ENCODE measurements at places on chromosomes 1 and 21. TPM values are rescaled to one million over a fixed set of nuclear protein-coding genes. Genes with fewer than 3 reads are reported as not detected.

RGL1 gene
- total RNA-seq = 3.3 TPM

PDPN gene
- total RNA-seq = not detected

LDLRAD1 gene
- not detected for total RNA-seq

IFI44L gene
- total RNA-seq = 2.3 TPM

STRIP1 gene
- total RNA-seq = 35.1 TPM

TMPRSS15 gene
- not detected for total RNA-seq

C4BPA gene
- total RNA-seq = not detected

FMOD gene
- total RNA-seq = 0.51 TPM

DNA sequence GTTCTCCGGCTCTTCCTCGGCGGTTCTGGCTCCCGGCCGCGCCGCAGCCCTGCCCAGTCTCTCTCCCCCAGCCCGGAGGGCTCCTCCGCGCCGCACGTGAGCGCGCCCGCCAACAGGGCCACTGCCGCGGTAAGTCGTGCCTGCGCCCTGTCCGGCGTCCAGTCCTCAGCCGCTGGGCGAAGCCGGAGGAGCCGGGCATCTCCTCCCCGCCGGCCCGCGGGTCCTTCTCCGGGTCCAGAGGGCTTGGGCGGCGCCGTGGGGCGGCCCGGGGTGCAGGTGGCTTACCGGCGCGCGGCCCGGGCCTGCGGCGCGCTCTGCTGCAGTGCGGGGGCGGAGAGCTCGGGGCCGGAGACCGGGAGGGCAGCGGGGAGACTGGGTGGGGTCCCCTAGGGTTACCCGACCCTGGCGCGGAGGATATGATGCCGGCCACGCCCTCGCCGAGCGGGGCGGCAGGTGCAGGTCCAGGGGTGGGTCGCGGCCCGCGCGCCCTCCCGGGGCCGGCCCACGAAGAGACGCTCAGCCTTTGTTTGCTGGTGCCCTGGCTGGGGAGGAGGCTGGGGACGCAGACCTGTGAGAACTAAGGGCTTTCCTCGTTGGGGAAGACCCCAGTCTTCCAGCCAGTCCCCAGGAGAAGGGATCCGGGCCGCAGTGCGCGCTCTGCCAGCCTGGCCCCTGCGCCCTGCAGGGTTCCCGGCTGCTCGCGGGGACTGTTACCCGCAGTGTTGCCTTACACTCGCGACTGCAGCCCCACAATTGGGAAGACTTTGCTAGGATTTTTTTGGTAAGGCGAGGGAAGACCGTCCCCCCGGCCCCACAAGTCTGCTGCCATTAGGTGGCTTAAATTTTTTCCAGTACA is at the start of gene DOP1B:
DOP1B (plus strand) TSS at position 10 of the 856 bp plus-strand sequence. CDS start 7,910 bp downstream, outside the sequence.
- DNase-seq = peak; percentile 63

DNA sequence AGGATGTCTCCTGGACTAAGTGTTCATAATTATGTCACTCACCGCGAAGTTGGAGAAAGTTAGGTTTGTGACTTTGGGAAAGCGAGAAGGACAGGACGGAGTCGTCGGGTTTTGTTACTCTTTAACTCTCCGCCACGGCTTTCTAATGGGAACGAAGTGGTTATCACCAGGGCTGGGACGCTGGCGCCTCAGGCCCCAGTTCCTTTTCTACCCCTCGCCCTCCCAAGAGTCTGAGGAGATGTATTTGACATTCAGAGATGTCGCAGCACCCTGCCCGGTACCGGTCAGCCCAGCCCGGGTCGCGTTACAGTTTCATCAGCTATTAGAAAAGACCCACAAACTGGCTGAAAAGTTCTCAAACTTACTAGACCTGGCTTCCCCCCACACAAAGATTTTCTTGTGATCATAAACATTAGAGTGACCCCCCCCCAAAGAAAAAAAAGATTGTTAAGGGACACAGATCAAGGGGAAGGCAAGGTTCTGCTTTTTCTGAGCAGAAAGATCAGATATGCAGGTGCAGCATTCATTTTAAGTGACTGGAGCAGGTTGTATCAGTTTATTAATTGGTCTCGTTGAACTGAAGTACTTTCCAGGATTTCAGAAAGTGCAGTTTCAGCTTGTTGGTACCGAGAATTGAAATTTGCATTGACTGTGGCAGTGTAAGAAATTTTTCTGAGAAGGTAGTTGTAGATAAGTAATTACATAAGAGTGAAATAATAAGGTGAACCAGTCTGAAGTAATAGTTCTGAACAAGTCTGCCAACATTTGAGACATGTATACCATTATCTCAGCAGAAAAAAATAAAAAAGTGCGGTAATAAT is 859 bp upstream of the ZBTB18 start:
- peak; percentile 40 for DNase-seq

DNA sequence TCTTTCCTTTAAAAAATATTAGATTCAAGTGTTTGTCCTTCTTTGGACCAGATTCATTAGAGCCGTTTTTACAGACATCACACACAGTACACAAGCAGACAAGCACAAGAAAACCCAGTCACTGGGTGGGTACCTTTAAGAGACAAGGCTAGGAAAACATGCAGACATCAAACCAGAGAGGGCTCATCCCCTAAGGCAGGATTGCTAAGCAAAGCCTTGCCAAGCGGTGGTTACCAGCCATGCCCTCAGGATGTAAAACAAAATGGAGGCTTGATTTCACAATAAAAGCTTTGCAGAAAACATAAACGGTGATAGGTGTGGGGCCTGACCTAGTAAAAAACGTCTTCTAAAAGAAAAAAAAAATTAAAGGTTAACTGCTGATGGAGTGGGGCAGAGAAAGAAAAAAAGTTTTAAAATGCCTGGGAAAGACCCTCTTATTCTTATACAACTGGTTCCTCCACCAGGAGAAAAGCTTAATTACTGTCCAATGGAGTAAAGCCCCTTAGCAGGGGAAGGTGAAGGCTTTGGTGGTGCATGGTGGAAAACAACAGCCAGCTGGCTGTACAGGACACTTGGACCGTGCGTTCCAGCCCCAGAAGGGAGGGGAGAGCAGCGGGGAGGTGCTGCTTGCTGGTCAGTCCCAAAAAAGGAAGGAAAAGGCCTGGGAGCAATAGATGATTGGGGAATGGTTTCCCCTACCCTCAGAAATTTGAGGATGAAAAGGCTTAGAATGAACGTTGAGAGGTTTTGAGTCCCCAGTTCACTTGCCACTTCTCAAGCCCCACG is 30.4 kb upstream of the FMO1 start:
- no peak for DNase-seq

DNA sequence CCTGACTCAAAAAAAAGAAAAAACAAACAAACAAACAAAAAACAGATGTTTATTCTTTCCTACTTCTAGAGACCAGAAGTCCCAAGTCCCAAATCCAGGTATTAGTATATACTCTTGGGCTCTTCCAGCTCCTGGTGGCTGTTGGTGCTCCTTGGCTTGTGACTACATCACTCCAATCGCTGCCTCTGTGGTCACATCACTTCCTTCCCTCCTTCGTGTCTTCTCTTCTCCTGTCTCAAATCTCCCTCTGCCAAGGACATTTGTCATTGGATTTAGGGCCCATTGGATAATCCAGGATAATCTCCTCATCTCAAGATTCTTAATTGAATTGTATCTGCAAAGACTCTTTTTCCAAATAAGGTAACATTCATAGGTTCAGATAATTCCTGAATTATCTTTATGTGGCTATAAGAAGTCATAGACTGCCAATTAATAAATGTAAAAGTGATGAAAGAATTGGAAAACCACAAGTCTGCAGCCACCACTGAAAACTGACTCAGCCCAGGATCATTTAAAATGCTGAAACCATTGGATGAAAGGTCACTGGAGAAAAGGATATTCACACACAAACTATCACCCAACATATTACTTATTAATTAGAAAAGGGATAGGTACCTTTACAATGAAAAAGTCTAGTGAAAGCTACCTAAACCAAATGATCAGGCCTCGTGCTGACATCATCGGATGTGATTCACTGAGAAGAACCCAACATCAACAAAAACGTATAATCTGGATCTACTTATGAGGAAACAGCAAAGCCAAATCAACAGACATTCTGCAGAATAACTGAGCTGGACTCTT is 67.1 kb downstream of the ZNF281 start:
- DNase-seq = no peak

GRCh38 chr1:111911776-111912515 is 77.5 kb downstream of the KCND3 start:
- DNase-seq = no peak

GRCh38 chr1:31700468-31701090 is 3.2 kb downstream of the COL16A1 start:
- no peak for DNase-seq

All from CD8-positive, alpha-beta memory T cell (primary cell).